CD4-positive, alpha-beta T cell treated with Interleukin-17A for 1 hour (primary cell): ENCODE measurements at places on chromosomes 13 and 19.
A peak's percentile ranks its signal among the peaks of the same experiment; 100 is the strongest.

DNA sequence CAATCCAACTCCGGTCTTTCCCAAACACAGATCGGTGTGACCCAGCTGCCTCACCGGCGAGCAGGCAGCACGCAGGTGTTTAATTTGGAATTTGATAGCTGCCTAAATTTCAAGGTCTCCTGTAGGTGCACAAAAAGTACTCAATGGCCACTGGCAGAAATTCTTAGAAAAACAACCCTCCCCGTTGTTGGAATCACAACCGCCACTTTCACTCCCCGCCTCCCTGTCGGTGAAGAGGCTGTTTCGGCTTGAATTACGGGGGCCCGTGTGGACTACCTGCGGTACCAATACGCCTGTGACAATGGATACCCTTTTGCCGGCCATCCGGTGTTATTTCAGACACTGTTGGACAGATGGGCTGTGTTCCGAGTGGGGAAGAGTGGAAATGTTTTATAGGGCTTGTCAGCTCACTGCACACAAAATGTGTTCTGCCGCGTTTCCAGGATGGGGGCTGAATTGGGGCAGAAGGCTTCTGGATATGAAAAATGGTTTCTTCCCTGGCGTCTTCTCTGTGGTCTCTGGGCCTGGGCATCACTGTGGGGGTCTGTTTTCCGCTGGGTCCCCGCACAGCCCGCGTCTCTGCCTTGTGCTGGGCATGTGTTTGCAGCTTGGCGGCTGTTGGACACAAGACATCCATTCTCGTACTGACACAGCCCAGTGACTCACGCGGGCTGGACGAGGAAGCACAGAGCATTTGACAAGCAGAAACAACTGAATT is 45.4 kb downstream of the ZIC5 start:
- no peak for DNase-seq

GRCh38 chr13:24625870-24626849 is 54.0 kb upstream of the ATP12A start:
- peak; percentile 49 for DNase-seq

- no peak for DNase-seq
Measured at GRCh38 chr13:91166714-91167511, 180.6 kb upstream of the MIR17HG start.

GRCh38 chr13:113648216-113648610 is 9.8 kb downstream of the ATP4B start:
- DNase-seq = no peak

DNA sequence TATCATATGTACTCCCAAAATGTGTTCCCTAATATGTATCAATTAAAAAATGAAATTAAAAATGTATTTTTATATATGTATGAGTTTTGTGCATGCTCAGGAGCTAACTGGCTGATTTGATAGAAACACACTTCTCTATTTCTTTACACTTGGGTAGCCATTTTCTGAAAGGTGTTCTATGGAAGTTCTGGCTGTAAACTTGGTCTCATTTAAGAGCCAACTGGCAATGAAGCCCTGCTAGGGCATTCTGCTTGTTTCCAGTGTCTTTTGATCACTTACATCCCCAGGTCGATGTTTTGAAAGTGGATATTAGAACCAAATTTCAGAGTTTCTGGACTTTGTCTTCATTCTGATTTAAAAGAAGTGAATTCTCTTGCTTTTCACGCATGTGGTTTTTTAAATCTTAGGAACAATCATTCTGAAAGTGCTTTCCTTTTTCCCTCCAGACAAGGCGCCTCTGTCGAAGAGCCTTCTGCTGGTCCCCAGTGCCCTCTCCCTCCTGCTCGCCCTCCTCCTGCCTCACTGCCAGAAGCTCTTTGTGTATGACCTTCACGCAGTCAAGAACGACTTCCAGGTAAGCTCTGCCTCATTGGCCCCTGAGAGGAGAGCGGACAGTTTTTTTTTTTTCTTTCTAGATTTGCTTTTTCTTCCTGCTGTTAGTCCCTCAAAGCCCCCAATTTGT is 20.1 kb downstream of the GPR18 start:
- DNase-seq = peak; percentile 64
